Kidney (tissue), 22 donors: ENCODE measurements at places on chromosomes 13 and 19. TPM values are rescaled to one million over a fixed set of nuclear protein-coding genes. Genes with fewer than 3 reads are reported as not detected.

- peak; percentile 23 for DNase-seq
Measured at GRCh38 chr13:58998716-58999115, 1165.0 kb downstream of the DIAPH3 start.

The ERICH6B gene
- not detected for polyA plus RNA-seq

DNA sequence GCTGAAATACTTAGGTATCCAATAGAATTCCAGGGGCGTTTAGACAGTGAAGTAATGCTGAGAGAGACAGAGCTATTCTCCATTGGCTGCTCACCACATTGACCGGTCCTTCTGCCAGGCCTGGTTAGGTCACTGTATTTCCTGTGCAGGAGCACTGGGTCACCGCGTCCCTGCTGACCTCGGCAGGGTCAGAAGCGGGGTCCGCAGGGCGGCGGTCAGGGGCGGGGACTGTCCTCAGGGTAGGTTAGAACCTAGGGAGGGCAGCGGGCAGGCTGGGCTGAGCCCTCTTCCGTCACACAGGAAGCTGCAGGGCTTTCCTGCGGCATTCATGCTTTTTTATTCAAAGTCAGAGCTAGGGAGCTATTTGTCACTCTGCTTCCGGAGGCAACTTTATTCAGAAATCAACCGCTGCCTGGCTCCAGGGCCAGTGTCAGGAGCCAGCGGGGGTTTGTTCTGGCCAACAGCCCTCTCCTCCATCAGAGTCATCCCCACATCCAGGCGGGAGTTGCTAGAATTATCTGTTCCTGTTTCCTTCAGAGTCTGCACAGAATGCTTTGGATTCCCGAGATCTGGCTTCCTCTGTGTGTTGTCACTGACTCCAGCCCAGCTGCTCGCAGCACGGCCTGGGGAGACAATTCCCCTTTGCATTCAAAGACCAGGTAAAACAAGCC, 81.2 kb upstream of the WASF3 start:
- peak; percentile 80 for DNase-seq

The ZNF726 gene
- polyA plus RNA-seq = 2.7 TPM

DNA sequence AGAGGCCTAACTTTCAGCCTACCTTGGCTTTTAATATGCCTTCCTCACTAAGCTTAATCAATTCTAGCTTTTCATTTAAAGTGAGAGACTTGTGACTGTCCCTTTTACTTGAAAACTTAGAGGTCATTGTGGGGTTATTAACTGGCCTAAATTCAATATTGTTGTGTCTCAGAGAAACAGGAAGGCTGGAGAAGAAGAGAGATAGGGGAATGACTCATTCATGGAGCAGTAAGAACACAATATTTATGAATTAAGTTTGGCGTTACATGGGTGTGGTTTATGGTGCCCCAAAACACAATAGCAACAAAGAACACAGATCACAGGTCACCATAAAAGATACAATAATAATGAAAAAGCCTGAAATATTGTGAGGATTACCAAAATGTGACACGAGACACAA, 612.1 kb downstream of the TBC1D4 start:
- no peak for DNase-seq

GRCh38 chr13:91722267-91722884, 324.0 kb downstream of the GPC5 start:
- DNase-seq = no peak

GRCh38 chr13:111480503-111480902, 160.1 kb downstream of the TEX29 start:
- DNase-seq = no peak

GRCh38 chr19:41416194-41416674, 10.9 kb downstream of the B3GNT8 start:
- DNase-seq = no peak

The CYP2A6 gene
- not detected for polyA plus RNA-seq

- DNase-seq = no peak
Measured at GRCh38 chr13:48437371-48437770, 24.5 kb upstream of the LPAR6 start.

- DNase-seq = no peak
Measured at GRCh38 chr13:54972838-54973237, 1944.2 kb downstream of the OLFM4 start.

The ACER1 gene
- polyA plus RNA-seq = not detected

DNA sequence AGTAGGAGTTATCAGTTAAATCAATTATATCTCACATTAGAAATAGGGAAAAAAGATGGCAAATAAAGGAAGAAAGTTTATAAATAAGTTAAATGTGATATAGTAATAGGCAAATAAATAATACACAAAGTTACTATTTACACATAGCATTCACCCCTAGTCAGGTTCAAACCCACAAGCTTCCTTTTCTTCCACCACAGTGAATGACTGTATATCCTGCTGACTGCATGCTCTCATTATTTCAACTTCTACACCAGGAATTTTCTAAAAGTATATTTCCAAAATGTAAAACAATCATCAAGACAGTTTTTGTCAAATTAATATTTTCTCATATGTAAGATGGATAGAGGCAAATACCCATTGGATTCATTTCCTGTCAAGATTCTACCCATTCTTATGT, 548.6 kb upstream of the SLITRK5 start:
- DNase-seq = no peak

- DNase-seq = no peak
Measured at GRCh38 chr13:79681069-79681468, 200.1 kb downstream of the NDFIP2 start.

GRCh38 chr13:97921176-97921816, 32.2 kb upstream of the IPO5 start:
- no peak for DNase-seq

GRCh38 chr13:98972059-98972458, 5.8 kb downstream of the DOCK9 start:
- DNase-seq = no peak

DNA sequence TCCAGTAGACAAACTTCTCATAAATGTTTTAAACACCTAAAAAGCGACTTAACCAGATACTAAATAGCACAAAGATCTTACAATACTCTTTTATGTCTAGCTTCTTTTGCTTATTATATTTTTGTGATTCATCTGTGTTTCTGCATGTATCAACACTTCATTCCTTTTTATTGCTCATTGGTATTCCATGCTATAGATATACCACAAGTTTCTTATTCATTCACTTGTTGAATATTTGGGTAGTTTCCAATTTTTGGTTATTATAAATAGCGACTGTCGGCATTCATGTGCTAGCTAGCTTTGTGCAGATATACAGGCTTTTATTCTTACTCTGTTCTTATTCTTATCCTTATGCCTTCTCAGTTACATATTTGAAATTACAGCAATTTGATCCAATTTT, 50.0 kb upstream of the RGCC start:
- no peak for DNase-seq

GRCh38 chr19:55442372-55442961, 633 bp downstream of the SHISA7 start:
- no peak for DNase-seq

The NLRP4 gene
- not detected for polyA plus RNA-seq

- DNase-seq = no peak
Measured at GRCh38 chr13:90683711-90684131, 663.8 kb upstream of the MIR17HG start.

DNA sequence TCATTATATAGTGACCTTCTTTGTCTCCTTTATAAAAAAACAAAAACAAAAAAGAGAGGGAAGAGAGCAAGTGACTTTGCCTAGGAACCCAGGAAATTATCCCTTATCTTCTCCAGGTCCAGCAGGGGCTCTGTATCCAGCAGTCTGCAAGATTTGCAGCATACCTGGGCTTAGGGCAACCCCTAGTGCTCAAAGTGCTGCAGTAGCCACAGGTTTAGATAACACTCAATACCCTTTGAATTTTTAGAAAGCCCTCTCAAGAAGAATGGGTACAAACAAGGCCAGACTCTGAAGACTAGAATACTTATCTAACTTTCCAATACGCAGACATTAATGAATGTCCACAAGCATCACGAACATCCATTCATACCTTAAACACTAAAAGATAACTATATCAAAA, 43.2 kb downstream of the CCNA1 start:
- no peak for DNase-seq
